A673 (cell line): ENCODE measurements at places on chromosomes 16 and 17.

DNA sequence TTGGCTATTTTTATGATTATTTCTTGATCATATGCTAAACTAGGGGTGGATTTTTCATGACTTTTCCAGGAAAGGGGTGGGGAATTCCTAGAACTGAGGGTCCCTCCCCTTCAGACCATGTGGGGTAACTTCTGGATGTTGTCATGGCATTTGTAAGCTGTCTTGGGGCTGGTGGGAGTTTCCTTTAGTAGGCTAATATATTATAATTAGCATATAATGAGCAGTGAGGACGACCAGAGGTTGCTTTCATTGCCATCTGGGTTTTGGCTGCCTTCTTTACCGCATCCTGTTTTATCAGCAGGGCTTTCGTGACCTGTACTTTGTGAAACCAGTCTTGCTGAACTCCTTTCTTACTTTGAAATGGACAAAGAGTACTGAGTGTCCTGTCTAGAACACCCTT lies 40.4 kb upstream of the ABCA5 start:
- no peak for DNase-seq

DNA sequence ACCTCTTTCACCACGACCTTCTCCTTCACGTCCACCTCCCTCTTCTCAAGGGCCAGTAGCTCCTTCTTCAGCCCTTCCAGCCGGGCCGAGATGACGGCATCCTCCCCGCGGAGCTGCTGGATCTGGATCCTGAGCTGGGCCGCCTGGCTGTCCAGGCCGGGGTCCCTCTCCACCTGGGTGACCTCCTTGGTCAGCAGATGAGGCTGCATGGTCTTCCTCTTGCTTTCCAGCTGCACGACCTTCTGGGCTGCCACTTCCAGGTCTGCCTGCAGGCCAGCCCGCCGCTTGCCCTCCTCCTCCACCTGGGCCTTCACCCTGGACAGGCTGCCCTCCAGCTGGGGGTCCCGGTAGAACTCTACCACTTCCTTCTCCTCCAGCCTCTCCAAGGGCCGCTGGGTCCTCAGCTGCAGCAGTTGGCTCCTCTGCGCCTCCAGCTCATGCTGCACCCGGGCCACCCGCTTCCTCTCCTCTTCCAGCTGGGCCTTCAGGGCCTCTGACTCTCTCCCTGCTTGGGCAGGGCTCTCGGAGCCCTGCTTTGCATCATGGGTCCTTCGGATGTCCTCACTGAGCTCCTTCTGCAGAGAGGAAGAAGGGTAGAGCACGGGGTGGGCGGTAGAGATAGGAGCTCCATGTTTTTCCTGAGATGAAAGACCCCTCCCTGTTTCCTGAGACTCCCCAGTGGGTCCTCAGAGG lies 9.5 kb downstream of the CDK3 start:
- no peak for DNase-seq

GRCh38 chr17:78112518-78113471 lies 15.8 kb downstream of the TMC6 start:
- peak; percentile 70 for DNase-seq

DNA sequence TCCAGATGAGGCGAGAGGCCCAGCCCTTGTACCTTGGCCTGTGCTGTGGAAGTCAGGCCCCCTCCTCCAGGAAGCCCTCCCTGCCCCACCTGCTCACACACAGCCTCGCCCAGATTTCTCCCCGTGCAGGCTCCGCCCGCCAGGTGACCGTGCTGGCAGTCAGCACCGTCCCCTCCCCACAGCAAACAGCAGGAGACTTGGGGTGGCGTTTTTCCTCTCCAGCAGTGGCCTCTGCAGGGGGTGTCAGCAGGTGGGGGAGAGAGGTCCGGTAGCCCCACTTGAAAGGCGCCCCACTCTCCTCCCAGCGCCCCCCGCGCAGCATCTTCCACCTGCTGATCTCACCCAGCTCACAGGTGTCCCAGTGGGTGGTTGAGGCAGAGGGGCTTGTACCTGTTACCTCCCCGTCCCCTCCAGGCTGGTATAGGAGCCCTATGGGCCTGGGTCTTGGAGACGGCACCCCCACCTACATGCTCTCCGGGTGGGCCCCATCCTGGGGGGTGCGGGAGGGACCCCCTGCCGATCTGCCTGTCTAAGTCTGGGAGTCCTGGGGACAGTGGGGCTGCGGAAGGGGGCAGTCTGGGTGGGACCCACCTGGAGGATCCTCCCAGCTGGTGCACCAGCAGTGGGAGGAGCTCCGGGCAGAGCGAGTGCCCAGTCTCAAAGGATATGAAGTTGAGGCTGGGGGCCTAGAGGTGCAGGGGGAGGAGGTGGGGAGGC lies 4.2 kb upstream of the C1QTNF8 start:
- no peak for DNase-seq

DNA sequence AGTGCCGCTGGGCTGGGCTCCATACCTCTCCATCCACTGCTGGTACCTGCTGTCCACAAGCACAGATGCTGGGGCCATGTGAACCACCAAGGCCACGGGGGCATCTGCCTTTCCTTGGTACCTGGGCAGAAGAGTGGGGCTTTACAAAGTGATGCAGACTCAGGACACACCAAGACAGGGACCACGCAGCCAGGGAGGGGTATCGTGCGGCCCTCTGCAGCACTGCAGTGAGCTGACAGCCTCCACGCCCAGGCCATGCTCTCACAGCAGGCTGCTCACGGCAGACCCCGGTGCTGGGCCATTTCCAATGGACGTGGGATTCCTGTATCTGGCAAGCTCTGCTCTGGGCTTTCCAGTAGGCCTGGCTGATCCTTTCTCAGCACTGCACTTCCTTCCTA lies 14.4 kb downstream of the ELAC2 start:
- DNase-seq, result no peak

DNA sequence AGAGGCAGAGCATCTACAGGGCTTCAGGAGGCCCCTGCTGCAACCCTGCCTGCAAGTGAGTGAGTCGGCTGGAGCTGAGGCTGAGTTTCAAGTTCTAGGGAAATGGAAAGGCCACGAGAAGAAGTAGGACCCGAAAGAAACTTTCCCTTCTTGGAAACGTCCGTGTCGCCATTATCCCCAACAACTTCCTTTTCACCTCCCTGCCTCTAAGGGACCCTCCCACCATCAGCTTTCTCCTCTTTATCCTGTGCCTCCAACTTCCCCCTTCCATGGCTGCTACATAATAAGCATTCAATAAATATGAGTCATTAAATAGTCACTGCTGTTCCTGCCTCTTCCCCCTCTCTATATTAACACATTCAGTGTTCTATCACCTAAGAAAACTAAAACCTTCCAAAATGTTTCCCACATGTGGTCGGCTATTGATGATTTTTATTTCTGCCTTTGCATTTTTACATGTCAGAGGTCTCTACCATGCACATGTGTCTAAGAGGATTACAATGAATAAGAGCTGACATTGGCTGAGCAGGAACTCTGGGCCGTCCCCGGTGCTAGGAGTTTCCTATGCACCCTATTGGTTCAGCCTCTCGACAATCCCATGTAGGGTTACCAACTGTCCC lies 115.9 kb upstream of the TNRC6C start:
- no peak for DNase-seq

DNA sequence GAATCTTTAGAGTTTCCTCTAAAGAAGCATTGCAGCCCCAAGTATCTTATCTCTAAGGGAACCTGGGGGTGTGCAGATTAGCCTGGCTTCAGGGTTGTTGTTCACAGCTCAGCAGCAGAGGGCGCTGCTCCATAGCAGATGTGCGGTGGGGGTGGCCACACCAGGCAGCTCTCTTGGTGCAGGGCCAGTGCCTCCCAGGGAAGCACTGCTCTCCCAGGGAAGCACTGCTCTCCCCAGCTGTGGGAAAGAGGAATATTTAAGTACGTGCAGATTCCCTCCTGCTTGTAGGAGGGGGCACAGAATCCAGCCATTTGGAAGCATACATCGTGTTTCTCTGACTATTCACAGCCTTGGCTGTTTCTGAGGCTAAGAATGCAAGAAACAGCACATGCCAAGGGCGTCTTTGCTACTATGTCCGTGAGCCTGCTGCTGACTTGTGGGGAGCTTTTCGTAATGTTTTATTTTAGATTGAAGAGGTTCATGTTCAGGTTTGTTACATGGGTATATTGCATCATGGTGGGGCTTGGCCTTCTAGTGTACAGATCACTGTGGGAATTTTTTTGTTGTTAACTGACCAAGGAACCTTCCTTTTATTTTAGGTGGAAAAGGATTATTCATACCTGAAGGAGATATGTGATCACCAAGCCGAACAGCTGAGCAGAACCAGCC lies 217.8 kb downstream of the SPECC1 start:
- peak; percentile 84 for DNase-seq

GRCh38 chr17:1762901-1763898 lies 1.3 kb downstream of the SERPINF1 start:
- peak; percentile 79 for DNase-seq

DNA sequence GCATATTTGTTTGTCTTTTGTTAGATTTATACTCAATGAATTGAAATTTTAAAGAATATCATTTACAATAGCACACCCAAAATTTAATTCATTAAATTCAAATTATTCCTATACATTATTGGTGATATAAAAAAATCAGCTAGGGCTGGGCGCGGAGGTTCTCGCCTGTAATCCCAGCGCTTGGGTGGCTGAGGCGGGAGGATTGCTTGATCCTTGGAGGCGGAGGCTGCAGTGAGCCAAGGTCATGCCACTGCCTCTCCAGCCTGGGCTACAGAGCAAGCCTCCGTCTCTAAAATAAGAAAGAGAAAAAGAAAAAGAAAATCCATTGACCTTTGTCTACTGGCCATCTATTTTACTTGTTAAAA lies 4.5 kb upstream of the PRDM7 start:
- DNase-seq, result no peak

GRCh38 chr17:13355054-13355453 lies 246.7 kb downstream of the HS3ST3A1 start:
- DNase-seq, result no peak

DNA sequence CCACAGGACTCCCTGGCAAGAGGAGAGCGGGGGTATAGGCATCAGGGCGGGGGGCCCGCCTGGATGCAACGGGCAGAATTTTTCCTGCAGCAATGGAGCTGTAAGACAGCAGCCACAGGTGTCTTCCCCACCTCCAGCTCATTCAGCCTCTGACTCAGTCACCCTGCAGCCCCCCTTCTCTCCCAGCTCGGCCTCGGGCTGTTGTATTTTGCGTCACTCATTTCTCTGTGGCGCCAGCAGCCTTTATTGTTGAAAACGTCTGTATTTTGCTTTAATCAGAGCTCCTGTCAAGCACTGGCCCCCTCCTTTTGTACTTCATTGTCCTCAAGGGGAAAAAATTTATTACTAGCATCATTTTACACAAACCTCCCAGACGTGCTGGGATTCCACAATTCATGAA lies 117.7 kb downstream of the WSCD1 start:
- DNase-seq, result no peak
